C1 segment of cervical spinal cord (tissue), 14 donors: ENCODE measurements at places on chromosomes 5 and 9.

GRCh38 chr5:110727025-110727314 is 499 bp upstream of the TMEM232 start:
- DNase-seq, result no peak

DNA sequence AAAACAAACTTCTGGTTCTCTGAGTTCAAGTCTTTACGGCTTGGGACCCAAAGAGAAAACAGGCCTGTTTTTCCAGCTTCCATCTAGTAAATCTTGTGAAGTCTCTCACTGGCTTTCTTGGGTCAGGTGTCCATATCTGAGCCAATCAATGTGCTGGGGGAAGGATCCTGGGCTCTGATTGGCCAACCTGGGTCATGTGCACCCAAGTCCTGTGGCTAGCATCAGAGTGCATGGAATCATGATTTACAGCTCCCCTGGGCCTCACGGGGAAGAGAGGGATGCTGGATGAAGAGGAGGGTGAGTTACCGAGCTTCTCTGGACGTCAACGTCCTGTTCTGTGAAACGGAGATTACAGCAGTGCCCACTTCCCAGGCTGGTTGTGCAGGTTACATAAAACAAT is 19.4 kb downstream of the CXCL14 start:
- no peak for DNase-seq

DNA sequence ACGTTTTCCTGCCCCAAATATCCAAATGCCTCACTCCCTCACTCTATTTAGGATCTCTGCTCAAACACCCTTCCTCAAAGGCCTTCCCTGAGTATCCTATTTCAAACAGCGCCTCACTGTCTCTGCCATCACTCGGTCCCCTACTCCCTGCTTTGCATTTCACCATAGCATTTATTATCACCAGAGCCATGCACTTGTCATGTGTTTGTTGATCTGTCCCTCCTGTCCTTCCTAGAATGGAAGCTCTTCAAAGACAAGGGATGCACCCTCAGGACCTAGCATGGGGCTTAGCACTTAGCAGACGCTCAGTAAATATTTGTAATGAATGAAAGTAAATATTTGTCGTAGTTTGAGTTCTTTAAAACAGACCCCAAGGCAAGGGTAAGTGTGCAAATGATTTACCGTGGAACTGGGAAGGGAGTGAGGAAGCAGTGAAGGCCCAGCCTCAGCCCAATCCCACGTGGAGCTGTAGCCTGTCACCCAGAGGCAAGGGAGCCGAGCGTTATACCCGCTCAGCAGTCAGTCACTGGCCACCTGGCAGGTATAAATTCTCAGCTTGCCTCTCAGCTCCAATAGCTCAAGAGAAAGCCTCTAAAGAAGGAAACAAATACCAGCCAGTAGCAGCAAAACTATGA is 97.7 kb upstream of the KIF2A start:
- no peak for DNase-seq

DNA sequence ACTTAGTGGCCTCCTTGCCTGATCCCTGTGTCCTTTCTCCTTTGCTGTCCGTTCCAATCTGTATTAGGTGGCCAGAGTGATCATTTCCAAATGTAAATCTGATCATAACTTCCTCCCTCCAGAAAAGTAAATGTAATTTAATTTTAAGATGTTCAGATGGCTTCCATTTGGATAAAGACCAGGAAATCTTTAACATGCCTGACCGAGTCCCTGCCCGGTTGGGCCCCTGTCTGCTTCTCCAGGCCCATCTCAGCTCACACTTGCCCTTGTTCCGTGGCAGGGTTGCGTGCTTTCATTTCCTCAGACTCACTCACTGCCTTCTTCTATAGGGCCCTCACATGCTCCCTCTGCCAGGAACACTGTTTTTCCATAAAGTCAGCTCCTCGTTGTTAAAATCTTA is 7.6 kb downstream of the MAP3K1 start:
- no peak for DNase-seq

GRCh38 chr5:179905161-179905560 is 2.5 kb downstream of the TBC1D9B start:
- DNase-seq, result no peak

- DNase-seq, result no peak
Measured at GRCh38 chr9:128034821-128035652, 32.1 kb downstream of the NAIF1 start.

- DNase-seq, result no peak
Measured at GRCh38 chr9:109238655-109239054, 71.6 kb upstream of the FRRS1L start.

DNA sequence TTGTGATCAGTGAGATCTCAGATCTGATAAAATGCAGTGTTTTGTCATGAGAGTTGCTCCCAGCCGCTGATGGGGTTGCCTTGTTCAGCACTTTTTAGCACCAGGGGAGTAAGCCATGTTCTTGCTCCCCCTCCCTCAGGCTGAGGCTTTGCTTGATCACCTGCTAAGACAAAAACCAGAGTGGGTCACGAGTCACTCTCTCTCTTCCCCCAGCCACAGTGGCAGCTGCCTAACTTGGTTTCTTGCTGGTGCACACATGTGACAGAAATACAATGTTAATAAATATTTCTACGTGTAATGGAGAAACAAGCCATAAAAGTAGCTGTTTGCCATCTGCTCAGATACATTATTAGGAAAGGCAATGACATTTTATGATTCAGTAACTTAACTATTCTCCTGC is 212.4 kb upstream of the DMRT1 start:
- no peak for DNase-seq

DNA sequence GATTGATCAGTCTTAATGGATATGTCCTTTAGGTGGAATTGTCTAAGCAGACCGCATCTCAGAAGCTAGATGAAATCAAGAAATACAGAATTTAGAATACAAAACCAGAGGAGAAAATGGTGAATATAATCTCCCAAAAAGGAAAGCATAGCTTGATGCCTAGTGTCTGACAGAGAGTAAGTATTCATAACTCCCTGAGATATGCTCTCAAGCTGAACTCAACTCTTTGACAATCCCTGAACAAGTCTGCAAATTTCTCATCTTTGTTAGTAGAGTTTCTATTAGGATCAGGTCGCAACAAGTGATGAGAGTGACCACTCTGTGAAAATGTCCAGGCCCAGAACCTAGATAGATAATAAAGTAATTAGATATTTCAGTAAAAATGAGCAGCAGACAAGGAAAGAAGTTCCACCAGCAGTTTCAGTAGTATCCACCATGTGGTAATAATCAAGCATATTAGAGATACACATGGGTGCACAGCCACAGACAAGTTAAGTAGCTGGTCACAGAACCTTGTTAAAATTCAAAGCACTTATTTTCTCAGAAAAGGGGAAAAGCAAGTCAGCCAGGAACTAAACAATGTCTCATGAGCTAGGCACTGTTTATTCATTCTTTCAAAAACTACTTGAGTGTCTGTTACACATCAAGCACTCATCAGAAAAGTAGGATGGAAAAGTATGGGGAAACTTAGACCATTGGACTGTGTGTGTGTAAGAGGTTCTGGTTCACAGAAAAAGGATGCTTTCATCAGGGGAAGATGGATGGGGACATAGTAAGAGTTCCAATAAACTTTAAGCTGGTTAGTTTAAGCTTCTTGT is 481.5 kb upstream of the TUSC1 start:
- no peak for DNase-seq

- DNase-seq, result no peak
Measured at GRCh38 chr9:36999728-37000333, 34.2 kb downstream of the PAX5 start.

DNA sequence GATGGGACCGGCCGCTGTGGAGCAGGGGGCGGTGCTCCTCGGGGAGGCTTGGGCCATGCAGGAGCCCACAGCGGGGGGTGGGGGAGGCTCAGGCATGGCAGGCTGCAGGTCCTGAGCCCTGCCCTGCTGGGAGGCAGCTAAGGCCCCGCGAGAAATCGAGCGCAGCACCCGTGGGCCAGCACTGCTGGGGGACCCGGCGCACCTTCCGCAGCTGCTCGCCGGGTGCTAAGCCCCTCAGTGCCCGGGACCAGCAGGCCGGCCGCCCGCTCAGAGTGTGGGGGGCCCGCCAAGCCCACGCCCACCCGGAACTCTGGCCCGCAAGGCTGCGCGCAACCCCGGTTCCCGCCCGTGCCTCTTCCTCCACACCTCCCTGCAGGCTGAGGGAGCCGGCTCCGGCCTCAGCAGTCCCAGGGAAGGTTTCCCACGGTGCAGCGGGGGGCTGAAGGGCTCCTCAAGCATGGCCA is 131.5 kb downstream of the SNX18 start:
- DNase-seq, result no peak

DNA sequence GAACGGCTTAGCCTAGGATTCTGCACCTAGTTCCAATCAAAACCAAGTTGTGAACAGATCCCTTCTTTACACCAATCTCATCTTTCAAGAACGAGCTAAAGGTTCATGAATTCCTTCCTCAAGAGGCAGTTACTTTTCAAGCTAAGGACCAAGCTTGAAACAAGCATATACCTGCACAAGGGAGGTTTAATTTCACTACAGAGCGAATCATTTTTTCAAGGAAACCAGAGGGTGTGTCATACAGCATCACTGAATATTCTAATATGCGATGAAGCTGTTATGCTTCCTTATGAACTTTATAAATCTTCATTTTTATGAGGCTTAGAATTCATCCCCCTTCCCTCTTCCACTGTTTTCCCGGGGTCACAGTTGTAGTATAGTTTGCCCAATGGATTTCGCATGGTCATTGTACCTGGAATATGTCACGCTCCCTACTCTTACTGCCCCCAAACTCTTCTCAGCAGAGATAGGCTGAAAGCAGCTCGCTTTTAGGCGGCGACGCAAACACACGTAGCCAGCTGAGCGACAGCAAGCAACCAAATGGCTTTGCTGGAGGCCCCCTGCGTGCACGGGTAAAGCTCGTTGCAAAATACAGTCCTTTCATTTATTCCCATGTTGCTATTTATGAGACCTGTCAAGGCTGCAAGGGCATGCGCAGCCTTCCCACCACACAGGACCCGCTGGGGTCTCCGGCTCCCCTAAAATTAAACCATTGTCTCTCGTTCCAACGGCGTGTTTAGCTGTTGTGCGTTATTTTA is 832 bp downstream of the LMBRD2 start:
- no peak for DNase-seq

DNA sequence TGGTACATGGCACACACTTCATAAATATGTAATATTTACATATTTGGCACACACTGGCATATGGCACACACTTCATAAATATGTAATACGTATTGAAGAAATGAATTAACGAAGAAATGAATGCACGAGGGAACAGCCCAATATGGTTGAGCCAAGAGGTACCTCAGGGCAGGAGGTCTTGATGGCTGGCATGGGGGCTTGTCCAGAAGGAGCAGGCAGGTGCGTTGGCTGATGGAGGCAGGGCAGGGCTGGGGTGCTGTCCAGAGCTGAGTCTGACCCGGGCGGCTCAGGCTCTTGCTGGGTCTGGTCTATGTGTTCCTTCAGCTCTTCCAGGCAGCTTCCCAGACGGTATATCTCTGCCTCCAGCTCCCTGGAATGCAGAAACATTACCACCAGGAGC is 26.2 kb downstream of the AKNA start:
- DNase-seq, result no peak

DNA sequence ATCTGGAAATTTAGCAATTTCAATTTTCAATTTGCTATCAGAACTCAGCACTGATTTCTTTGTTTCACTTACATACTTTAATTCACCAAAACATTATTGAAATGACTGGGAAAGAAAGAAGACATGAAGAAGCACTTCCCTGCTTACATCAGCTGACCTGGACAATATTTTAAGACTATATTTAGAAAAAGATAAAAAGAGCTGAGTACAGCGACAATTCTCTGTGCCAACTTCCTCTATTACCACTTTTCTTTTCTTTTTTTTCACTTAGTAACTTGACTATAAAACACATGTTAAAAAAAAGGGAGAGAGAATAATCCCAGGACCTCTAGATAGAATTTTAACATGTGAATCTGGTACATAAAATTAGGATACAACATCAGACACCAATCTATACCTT is 35.6 kb downstream of the MEF2C start:
- no peak for DNase-seq

GRCh38 chr5:115840873-115841272 is 492 bp downstream of the ATG12 start:
- no peak for DNase-seq

DNA sequence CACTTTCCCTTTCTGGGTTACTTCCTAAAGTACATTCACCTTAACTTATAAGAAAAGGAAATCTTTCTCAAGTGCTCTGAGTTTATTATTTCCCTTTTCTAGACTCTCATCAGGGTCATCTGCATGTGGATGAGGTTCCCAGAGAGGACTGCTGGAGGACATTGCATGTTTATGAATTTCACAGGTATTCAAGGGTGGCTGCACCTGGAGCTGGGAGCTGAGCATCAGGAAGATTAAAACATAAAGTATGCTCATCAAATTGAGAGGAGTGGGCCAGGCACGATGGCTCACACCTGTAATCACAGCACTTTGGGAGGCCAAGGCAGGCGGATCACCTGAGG is 34.7 kb upstream of the PLIN2 start:
- DNase-seq, result no peak

DNA sequence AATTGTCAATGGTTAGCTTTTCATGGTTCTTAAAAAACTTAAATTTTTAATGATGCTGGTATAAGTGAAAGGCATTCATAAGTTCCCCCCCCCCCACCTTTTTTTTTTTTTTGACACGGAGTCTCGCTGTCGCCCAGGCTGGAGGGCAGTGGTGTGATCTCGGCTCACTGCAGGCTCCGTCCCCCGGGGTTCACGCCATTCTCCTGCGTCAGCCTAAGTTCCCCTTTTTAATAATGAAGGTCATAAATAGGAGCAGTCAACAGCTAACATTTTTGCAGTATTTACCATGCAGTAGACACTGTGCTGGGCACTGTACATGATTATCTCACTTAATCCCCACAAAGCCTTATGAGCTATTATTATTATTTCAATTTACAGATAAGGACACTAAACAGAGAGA is 556.3 kb downstream of the PDE4D start:
- no peak for DNase-seq

DNA sequence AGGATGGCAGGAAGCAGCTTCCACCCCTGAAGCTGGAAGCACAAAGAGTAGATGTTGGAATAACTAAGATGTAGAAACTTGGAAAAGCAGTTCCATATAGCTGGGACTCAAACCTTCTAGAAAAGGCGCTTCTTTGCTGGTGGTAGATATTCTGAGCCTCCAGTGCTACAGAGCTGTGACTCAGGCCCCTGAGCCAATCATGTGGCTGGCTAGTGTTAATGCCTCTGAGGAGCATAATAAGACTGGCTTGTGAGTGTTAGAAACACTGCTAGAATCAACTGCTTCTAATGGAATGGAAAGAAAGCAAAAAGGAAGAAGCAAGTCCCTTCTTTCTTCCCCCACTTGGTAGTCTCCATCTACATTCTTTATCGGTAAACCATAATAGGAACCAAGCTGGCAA is 234.2 kb upstream of the DMAC1 start:
- no peak for DNase-seq

DNA sequence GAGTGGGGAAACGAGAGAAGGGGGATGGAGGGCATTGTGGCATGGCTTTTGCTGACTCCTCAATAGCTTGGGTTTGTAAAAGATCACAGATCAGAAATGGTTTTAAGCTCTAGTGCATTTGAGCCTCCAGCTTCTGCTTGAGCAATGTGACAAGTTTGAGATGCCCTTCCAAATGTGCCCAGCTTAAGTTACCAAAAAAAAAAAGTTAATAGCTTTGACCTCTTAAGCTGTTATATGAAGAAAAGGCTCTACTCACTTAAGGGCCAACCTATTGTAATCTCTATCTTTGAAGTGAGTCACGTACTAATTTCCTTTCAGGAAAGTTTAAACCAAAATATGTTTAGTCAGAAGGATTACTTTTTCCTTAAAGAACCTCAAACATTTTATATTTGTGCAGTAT is 428.8 kb upstream of the ACTBL2 start:
- DNase-seq, result no peak

GRCh38 chr9:75176037-75176436 is 87.7 kb downstream of the OSTF1 start:
- no peak for DNase-seq
